ENCODE measurements at places on chromosomes 1 and 21.

- no peak for DNase-seq
Observed at GRCh38 chr1:63893976-63894375, 120.2 kb downstream of the ROR1 start.

- no peak for DNase-seq
Observed at GRCh38 chr21:32597205-32597604, 11.9 kb upstream of the TCP10L start.

- DNase-seq, result no peak
Observed at GRCh38 chr21:38413958-38414548, 84.2 kb downstream of the ERG start.

- DNase-seq, result peak; percentile 33
Observed at GRCh38 chr1:1437904-1438376, 2.5 kb downstream of the VWA1 start.

DNA sequence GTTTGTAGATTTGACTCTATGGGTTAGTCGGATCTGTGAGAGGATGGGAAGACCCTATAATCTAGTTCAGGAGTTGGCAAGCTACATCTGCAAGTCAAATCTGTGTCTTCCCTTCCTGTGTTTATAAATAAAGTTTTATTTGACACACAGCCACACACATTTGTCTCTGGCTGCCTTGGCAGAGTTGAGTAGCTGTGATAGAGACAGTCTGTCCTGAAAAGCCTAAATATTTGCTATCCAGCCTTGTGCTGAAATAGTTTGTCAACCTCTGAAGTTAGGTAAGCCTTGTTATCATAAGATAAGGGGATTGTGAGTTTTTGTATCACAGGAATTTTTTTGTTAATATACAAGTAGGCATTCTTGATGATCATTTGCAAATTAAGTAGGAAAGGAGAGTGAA, 136.8 kb downstream of the NOS1AP start:
- DNase-seq, result no peak

DNA sequence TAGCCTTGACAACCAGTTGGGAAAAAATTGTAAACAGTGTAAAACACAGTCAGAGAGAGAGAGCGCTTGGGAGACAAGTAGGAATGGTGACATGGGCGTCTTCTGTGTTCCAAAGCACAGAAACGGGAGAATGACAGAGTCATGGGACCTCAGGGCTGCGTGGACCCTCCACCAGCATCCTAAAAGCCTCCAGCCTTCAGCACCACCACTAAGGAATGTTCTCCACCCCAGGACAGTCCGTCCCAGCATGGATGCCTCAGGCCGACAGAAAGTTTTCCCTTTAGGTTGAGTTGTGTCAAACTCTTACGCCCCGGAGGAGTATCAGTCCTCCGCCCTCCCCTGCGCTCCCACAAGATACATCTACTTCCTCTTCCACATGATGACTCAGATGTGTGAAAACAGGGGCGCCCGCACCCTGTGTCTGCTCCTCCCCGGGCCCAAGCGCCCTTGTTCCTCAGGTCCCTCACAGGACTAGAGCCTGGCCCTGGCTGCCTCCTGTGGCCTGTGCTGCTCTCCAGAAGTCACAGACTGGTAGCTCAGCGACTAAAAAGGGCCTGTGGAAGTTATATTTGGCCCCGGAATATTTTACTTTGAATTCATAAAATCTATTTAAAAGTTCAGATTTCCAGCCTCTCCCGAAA, 63.9 kb upstream of the EFHD2 start:
- peak; percentile 90 for DNase-seq

DNA sequence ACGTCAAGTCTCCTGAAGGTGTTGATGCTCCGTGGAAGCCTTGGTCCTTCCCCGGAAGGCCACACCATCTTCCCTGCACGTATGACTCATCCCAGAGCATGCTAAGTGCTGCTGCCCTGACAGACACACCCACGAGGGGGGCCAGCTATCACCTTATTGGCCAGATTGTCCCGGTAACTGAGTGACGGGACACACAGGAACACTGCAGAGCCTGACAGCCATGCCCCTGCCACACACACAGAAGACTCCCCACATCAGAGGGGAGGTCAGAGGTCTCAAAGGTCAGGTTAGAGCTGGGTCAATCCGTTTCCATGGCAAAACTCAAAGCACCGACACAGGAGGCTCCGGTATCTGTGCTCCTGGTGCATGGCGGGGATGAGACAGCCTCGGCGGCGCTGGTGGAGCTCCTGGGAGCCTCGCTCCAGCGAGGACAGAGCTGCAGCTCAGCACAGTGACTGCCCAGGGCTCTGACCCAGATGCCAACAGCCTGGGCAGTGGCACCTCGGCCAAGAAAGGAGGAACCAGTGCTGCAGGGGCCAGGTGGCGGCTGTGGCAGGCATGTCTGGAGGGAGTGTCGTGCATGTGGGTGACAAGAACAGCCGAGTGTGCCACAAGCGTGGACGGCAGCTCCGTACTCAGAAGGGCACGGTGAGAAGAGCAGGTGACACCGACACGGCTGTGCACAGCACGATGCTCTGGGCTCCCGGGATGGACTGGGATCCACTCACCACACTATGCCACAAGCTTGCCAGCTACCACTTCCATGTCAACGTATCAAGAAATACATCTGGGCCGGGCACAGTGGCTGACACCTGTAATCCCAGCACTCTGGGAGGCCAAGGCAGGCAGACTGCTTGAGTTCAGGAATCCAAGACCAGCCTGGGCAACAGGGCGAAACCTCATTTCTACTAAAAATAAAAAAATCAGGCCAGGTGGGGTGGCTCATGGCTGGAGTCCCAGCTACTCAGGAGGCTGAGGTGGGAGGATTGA, 14.8 kb upstream of the TMEM240 start:
- no peak for DNase-seq

DNA sequence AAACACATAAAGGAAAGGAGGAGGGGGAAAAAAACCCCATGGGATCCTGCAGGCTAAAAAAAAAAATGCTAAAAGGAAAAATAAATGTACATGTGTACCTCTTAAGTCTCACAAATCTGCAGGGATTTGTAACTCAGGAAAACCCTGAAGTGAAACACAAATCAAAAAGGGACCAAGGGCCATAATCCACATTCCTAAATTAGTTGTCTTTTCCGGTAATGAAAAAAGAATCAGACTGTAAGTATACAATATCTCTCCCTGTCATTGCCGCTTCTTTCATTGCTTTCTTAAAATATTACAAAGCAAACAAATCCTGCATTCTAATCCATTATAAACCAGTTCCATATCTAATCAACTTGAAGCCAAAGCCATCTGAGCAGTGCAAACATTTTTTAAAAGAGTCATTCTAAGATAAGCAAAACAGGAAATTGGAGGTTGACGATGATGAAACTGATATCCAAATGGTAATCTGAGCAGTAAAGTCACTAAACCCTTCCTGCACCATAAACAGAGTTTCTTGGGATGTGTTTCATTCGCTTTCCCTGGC, 58.7 kb upstream of the SIM2 start:
- DNase-seq, result no peak

DNA sequence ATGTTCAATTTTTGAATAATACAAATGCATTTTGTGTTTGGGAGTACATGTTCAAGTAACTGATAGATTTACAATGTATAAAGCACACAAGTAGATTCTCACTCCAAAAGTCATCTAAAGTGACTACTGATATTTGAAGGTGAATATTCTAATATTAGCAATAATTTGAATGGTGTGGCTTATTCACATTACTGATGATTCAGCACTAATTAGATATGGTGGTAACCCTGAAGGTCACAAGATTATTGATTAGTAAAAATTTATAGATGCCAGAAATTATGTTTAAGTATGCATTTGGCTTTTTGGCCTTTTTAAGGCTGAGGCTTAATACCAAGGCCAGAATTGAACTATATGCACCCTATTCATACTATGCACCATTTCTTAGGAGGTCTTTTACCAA, 52.4 kb upstream of the TENT5C start:
- no peak for DNase-seq

All from common myeloid progenitor, CD34-positive (primary cell).